Cardiac septum (tissue), 1 donor: ENCODE measurements at places on chromosomes 7 and 10.

GRCh38 chr10:111109501-111110242 lies 32.8 kb downstream of the ADRA2A start:
- DNase-seq = no peak

DNA sequence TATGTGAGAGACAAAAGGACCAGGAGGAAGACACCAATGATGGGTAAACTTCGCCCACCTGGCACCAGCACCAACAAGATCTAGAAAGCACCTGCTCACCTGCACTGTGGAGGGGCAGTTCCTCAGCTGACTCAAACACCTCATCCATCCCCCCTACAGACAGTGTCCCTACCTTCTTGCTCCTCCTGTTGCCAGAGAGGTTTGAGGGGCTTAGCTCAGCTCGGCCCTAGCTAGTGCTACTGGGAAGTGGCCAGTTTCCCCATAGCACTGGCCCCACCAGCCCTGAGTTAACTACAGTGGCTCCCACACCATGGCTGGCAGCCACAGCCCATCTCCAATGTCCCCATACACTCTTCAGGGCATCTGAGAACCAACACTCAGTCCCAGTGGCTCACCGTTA lies 70.8 kb downstream of the GRID1 start:
- peak; percentile 60 for DNase-seq

DNA sequence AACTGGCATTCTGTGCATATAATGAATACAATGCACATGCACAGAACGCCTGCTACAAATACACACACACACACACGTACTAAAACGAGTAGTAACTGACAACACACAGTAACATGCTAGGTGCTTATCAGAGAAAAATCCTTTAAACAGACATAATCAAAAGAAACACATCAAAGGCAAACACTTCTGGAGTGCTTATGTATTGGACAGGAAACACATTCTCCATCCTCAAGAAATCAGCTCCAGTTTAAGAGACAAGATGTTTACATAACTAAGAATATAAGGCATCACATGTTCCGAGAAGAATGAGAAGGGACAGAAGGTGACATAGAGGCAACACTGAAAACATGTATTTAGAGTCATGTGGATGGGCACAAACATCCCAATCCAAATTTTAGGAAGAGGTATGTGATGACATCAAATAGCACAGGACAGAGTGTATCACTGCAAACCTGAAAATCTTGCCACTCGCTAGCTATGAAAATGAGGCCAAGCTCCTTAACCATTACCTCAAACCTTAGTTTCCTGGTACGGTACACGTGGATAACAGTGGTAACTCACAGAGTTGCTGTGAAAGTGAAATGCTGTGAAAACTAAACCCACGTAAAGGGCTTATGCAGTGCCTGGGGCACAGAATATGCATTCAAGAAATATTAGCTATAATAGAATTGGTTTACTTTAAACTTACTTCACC lies 619.6 kb downstream of the PARD3 start:
- no peak for DNase-seq

DNA sequence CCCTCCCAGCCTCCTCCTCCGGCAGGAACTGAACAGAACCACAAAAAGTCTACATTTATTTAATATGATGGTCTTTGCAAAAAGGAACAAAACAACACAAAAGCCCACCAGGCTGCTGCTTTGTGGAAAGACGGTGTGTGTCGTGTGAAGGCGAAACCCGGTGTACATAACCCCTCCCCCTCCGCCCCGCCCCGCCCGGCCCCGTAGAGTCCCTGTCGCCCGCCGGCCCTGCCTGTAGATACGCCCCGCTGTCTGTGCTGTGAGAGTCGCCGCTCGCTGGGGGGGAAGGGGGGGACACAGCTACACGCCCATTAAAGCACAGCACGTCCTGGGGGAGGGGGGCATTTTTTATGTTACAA lies 83.3 kb downstream of the PAX2 start:
- peak; percentile 60 for DNase-seq

DNA sequence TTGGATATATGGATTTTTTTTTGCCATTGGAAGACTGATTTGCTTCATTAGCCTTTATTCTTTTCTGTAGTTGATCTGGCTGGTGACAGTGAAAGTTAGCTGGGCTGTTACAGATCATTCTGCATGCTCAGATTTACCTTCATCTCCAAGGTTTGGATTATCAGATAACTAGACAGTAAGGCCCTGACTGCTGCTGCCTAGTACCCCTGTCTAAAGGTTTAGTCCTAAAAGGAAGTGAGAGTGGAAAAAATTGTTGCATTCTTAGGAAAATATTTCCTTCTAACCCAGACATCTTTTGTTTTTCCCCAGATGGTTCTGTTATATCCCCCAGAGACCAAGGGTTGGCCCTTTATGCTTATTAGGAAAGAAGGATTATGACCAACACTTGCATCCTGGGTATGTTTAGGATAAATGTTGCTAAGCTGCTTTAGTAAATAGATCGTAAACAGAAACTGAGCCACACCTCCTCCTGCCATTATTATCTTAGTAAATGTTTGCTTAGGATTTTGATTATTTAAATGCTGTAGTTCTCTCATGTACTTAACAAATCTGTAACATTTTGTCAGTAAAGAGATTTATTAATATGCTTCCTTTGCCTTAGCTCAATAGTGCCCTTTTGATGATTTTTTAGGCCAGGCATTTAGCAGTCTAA lies 44.4 kb downstream of the MCU start:
- no peak for DNase-seq

GRCh38 chr10:95761939-95762492 lies 6.1 kb downstream of the ENTPD1 start:
- DNase-seq = no peak

- DNase-seq = no peak
Observed at GRCh38 chr10:11548768-11549099, 62.7 kb downstream of the USP6NL start.

DNA sequence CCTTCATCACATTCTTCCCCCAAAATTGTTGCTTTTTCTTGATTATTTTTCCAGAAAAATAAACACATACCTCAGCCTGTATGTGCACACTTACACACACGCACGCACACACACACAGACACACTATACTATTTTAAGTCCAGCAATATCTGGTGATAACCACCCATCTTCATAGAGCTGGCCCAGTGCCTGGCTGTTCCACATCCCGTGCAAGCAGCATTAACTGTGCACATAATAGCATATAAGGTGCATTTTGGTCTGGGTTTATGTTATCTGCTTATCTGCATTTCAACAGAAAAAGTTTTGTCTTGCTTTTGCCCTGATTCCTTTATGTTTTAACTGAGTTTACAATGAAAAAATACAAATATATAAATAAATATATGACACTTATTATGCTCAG lies 143.1 kb upstream of the KLF6 start:
- DNase-seq = no peak

GRCh38 chr7:83149466-83149865 lies 13.2 kb downstream of the PCLO start:
- DNase-seq = no peak

DNA sequence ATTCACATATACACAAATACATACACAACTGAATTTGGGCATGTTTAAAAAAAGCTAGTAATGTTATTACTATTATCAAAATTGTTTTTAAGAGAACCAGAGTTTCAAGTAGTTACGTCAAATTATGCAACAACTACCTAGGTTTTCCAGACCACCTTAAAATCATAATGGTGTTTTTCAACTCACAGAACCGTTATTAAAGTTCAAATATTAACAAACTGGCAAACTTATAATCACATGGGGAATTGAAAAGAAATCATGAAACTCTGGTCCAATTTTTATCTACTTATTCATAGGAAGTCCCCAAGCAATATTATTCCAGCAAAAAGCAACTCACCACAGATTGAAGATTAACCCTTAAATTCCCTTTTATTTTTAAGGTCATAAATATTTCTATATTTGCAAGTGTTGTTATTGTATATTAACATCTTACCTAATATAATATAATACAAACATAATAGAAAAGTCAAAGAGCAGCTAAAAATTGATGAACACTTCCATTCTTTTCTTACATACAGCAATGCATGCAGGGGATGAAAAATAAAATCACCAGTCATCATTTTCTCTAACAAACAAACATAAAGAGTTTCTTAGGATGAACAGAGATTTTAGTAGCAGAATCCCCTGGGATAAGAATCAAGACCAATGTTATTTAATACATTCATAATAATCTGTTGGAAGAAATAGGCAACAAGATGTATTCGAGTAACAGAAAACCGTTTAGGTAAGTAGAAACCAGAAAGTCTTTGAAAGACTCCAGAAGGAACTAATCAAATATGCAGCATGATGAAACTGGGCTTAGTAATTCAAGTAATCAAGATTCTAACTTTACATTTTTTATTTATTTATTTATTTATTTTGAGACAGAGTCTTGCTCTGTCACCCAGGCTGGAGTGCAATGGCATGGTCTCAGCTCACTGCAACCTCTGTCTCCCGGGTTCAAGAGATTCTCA lies 391.1 kb downstream of the PARD3 start:
- DNase-seq = no peak

GRCh38 chr7:116711790-116712189 lies 39.8 kb downstream of the MET start:
- DNase-seq = no peak

DNA sequence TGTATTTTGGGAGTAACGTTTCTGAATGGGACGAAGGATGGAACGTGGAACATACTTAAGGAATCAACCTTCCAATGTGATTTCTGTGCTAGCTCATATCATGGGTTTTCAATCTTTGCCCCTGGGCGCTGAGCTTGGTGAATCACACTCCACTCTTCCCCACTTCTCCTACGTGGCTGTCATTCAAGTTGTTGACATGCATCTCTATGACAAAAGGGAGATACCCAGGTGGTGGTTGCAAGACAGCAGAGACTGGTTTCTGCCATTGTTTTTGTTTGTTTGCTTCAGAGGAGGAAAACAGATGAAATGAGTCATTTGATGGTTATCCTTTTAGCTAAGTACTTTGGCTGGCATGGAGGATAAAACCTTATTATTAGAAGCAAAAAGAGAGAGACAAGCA lies 573.9 kb downstream of the GATA3 start:
- DNase-seq = no peak

GRCh38 chr7:51349820-51350545 lies 33.4 kb upstream of the COBL start:
- no peak for DNase-seq

- peak; percentile 60 for DNase-seq
Observed at GRCh38 chr7:1127001-1127400, 33.0 kb downstream of the ZFAND2A start.

DNA sequence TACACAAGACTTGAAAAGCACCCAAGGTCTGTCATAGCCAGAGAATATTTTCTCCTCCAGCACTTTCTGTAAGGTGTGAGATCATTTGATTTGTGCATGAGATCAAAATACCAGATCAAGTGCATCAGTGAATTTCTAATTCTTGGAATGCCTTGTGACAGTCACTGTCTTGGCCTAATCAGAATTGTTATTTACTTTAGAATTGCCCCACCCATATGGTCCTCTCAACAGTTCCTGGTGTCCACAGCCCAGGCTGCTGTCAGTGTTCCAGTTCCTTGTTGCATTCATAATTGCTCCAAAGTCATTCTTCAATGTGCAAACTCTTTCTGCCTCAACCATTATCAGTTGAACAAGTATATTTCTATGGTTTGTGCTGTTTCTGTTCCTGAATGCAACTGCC lies 770.2 kb downstream of the NRG3 start:
- no peak for DNase-seq

DNA sequence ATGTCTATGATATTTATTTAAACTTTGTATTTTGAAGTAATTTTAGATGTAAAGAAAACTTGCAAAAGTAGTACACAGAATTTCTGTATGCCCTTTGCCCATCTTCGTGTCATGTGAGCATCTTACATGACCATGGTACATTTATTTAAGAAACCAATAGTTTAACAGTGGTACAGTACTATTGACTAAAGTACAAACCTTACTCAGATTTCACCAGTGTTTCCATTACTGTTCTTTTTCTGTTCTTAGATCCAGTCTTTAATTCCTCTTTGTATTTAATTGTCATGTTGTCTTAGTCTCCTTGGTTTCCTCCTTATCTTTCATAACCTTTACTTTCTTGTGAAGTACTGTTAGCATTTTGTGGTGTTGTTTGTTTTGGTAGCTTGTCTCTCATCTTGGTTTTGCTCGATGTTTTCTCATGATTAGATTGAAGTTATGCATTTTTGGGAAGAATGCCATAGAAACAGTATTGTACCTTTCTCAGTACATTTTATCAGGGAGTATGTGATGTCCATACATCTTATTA lies 24.1 kb downstream of the TAX1BP1 start:
- DNase-seq = no peak

GRCh38 chr10:1488970-1489548 lies 248.3 kb downstream of the ADARB2 start:
- no peak for DNase-seq

DNA sequence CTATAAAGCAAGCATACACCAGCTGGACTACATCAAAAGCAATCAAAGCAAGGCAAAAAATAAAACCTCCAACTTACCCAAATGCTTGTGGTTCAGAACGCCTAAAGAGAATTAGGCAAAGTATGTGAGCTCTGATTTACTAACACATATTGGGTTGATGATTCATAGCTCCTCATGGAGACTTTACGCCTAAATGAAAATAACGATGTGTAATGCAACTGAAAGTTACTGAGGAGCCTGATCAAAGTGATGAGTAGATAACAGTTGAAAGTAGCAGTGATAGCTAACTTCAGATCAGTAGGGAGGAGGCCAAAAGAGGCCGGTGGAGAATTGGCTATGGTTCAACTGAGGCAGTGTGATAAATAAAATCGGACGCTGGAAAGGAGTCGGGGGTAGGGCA lies 85.0 kb downstream of the MPP7 start:
- no peak for DNase-seq

- DNase-seq = no peak
Observed at GRCh38 chr10:75496191-75496567, 64.8 kb downstream of the LRMDA start.

- DNase-seq = no peak
Observed at GRCh38 chr7:92639966-92640365, 49.8 kb upstream of the FAM133B start.

- DNase-seq = peak; percentile 80
Observed at GRCh38 chr10:62632071-62632809, 172.3 kb upstream of the ADO start.

DNA sequence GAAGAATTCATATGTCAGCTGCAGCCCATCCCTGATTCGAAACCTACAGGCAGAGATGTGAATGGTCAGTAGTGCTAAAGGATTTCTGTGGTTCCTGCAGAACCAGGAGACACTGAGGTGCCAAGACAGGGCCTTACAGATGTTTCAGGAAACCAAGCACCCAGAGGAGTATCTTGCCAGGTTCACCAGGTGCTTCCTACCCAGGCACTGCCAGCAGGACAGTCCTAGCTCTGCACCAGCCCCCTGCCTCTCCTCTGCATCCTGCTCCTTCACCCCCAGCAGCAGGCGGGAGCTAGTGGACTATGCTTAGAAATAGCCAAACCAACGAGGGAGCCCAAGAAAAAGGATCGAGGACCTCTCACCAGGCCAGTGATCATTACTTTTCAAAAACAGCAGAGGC lies 4.2 kb upstream of the IKZF1 start:
- no peak for DNase-seq

DNA sequence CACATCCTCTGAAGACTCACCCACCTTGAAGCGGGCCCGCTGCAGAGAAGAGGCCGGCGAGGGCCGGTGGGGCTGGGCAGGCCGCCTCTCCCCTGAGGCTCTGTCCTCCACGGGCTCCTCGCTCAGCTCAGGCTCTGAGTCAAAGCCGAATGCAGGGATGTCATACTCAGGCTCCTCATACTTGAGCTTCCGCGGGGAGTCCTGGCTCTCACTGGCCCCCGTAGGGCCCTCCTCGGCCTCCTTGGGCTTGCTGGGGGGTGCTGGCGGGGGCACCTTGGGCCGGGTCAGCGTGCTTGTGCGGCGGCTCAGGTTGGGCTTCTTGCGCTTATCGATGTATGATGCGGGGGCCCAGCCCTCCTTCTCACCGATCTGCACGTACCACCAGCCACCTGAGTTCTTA lies 109.9 kb downstream of the NEURL1 start:
- DNase-seq = no peak
